Type B pancreatic cell (in vitro differentiated cells): ENCODE measurements at places on chromosomes 4 and X. TPM values are rescaled to one million over a fixed set of nuclear protein-coding genes. Genes with fewer than 3 reads are reported as not detected.

USO1 gene
- 55.4 and 63.7 TPM in 2 replicates for total RNA-seq

HPSE gene
- total RNA-seq: 17.6 and 87.8 TPM in 2 replicates

MPP1 gene
- total RNA-seq: 10.4 and 13.8 TPM in 2 replicates

TET2 gene
- total RNA-seq: 32.1 and 34.8 TPM in 2 replicates

SCRG1 gene
- total RNA-seq: 0.17 TPM in 1 of 2 replicates, not detected in the other

CSAG3 gene
- 0.40 TPM in 1 of 2 replicates, not detected in the other for total RNA-seq

SH3D19 gene
- total RNA-seq: 24.3 and 29.3 TPM in 2 replicates

BTC gene
- 1.4 and 2.0 TPM in 2 replicates for total RNA-seq

SLC9A7 gene
- 7.5 and 10.9 TPM in 2 replicates for total RNA-seq

SERPINA7 gene
- total RNA-seq: not detected in 2 replicates

DNA sequence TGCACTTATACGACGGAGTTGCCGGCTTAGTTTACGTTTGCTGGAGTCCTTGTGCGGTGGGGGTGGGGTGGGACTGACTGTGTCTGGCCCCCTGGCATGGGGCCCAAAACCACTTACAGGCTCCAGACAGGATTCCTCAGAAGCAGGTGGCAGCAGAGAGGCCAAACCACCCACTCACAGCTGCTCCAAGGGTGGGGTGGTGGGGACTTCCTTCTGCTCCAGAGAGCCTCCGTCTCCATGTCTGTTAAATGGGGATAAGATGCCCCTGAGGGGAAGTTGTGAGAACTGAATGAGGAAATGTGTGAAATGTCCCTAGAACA lies 36.7 kb downstream of the PSAPL1 start:
- DNase-seq: peak; percentile 51
- no peak overlapping the region for H3K27ac ChIP-seq
- peaks cover 35% of the 10 kb centered on the region for H3K4me1 ChIP-seq

DNA sequence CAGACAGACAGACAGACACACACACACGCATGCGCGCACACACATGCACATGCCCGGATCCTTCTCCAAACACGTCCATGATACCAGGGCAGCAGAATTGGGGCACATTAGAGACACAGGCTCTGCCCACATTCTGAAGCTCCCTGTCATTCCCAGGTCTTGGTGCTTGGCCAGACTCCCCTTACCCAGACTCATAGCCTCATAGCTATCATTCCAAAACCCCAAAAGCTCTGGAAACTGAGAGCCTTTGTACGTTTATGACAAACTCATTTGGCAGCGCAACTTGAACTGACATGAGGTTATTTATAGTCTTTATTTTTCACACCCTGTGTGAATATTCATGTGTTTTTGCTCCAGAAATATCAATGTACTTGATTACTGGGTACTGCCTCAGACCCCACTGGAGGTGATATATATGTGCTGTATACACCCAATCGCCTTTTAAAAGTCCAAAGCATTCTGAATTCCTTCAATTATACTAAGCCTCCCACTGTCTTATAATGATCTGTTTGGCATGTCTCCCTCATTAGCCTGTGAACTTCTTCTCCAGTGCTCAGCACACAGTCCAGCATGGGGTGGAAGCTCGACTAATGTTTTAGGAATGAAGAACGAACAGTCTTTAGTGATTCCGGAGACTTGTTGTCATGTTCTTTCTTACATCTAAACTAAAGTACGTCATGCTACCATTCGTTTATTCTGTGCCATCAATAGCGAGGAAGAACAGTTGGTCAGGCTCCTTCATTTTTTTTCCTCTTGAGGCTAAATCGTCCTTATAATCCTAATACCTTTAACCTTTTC lies 45.0 kb downstream of the RTL9 start:
- DNase-seq: no peak
- H3K27me3 ChIP-seq: no peaks in the 10 kb centered on the region
- H3K36me3 ChIP-seq: peaks cover 3% of the 10 kb centered on the region
- H3K4me1 ChIP-seq: peaks cover 16% of the 10 kb centered on the region

DNA sequence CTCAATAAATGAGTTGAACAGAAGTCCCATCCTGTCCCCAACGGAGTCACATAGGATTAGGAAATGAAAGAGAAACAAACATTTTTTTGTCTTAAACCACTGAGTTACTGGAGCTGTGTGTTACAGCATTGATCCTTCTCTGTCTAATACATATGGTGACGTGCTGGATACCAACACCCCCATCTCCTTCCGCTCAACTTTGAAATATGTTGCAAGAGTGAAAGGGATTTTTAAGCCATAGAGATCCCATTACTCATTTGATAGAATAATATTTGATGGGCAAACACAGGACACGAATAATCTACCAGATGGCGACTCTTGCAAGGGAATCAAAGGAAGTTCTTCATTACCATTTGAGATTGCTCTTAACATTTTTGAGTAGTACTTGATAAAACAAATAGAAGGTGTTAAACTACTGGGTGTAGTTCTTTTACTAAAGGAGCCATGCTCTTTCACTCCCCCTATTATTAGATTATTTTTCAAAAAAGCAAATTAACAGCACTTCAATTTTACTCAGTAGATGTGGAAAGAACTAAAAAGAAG lies 140.5 kb downstream of the PACRGL start:
- H3K36me3 ChIP-seq: no peaks in the 10 kb centered on the region
- no peak overlapping the region for H3K4me3 ChIP-seq
- no peak overlapping the region for H3K27ac ChIP-seq
- peaks cover 13% of the 10 kb centered on the region for H3K4me1 ChIP-seq

- no peaks in the 10 kb centered on the region for H3K27me3 ChIP-seq
- H3K36me3 ChIP-seq: peaks cover 36% of the 10 kb centered on the region
- H3K4me1 ChIP-seq: no peaks in the 10 kb centered on the region
- H3K4me3 ChIP-seq: no peak overlapping the region
- no peak overlapping the region for H3K27ac ChIP-seq
These were observed 14.6 kb downstream of the PHF8 start for GRCh38 chrX:54029529-54030143.

DNA sequence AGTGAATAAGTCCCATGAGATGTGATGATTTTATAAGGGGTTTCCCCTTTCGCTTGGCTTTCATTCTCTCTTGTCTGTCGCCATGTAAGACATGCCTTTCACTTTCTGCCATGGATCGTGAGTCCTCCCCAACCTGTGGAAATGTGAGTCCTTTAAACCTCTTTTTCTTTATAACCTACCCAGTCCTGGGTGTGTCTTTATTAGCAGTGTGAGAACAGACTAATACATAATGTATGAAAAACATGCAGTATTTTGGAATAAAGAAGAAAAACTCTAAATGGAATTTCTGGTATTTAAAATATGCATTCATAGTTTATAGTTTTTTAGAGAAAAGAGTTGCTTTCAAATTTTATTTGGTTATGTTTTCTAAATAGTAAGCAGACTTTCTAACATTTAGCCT lies 360.7 kb downstream of the PCDH7 start:
- H3K27me3 ChIP-seq: no peaks in the 10 kb centered on the region
- H3K4me3 ChIP-seq: no peak overlapping the region
- DNase-seq: no peak
- no peak overlapping the region for H3K27ac ChIP-seq

DNA sequence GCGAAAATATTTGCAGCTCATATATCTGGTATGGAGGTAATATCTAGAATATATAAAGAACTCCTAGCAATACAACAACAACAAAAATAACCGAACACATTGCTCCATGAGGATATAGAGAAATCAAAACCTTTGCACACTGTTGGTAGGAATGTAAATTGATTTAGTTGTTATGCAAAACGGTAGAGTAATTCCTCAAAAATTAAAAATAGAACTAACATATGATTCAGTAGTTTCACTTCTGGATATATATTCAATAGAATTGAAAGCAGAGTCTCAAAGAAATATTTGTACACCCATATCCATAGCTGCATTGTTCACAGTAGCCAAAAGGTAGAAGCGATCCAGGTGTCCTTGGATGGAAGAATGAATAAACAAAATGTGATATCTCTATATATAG lies 203.0 kb upstream of the CNKSR2 start:
- no peak overlapping the region for H3K27ac ChIP-seq
- H3K4me1 ChIP-seq: no peaks in the 10 kb centered on the region
- no peaks in the 10 kb centered on the region for H3K36me3 ChIP-seq
- no peak for DNase-seq
- no peak overlapping the region for H3K4me3 ChIP-seq
- no peaks in the 10 kb centered on the region for H3K27me3 ChIP-seq

DNA sequence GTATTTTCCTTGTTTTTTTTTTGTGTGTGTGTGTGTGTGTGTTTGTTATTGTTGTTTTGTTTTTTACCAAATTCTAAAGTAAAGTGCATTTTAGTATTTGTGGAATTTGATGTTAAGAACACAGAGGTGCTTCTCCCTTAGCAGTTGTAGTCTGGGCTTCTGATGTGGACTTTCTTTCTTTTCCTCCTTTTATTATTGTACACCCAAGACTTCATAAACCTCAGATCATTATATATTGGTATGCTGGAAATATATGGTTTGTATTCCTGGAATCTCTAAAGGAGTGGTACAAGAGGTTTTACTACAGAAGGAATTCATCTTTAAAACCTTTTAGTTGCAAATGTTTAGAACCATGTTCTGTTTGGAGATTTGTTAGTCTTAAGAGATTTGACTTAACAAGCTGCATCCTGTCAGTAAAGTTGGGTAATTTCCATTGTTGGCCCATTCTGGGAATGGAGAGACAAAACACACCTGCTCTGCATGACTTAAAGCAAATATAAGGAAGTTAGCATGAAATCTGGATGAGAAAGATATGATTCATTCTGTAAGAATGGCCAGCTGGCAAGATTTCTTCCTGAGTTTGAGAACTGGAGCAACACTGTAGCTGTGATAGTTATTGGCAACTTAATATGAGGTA lies 64.0 kb downstream of the SMAD1 start:
- H3K4me3 ChIP-seq: no peak overlapping the region
- peak overlapping the region; percentile 82 for H3K27ac ChIP-seq
- H3K4me1 ChIP-seq: peaks cover 10% of the 10 kb centered on the region
- no peaks in the 10 kb centered on the region for H3K27me3 ChIP-seq
- H3K36me3 ChIP-seq: peaks cover 32% of the 10 kb centered on the region

- no peaks in the 10 kb centered on the region for H3K27me3 ChIP-seq
- H3K36me3 ChIP-seq: peaks cover 14% of the 10 kb centered on the region
- H3K4me3 ChIP-seq: peak overlapping the region; percentile 91
- DNase-seq: no peak
- peak overlapping the region; percentile 97 for H3K27ac ChIP-seq
These were observed 405 bp downstream of the CENPE start for GRCh38 chr4:103197765-103198110.

GRCh38 chr4:32684160-32684559 lies 1964.0 kb downstream of the PCDH7 start:
- H3K4me1 ChIP-seq: no peaks in the 10 kb centered on the region
- no peaks in the 10 kb centered on the region for H3K36me3 ChIP-seq
- H3K27me3 ChIP-seq: no peaks in the 10 kb centered on the region
- DNase-seq: no peak

DNA sequence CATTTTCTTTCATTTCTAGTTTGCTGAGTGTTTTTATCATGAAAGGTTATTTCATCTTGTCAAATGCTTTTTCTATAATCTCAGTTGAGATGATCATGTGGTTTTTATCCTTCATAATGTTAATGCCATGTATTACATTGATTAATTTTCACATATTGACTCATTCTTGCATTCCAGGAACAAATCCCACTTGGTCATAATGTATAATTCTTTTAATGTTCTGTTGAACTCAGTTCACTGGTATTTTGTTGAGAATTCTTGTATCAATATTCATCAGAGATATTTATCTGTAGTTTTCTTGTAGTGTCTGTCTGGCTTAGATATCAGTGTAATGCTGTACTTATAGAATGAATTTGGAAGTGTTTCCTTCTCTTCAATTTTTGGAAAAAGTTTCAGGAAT lies 16.7 kb upstream of the LHFPL1 start:
- no peaks in the 10 kb centered on the region for H3K36me3 ChIP-seq
- no peak for DNase-seq
- no peaks in the 10 kb centered on the region for H3K27me3 ChIP-seq
- H3K27ac ChIP-seq: no peak overlapping the region
- no peaks in the 10 kb centered on the region for H3K4me1 ChIP-seq
- H3K4me3 ChIP-seq: no peak overlapping the region

GRCh38 chrX:48938721-48939425 lies 18.5 kb downstream of the OTUD5 start:
- no peaks in the 10 kb centered on the region for H3K4me1 ChIP-seq
- H3K36me3 ChIP-seq: peaks cover 11% of the 10 kb centered on the region
- no peaks in the 10 kb centered on the region for H3K27me3 ChIP-seq
- DNase-seq: no peak
- no peak overlapping the region for H3K27ac ChIP-seq

DNA sequence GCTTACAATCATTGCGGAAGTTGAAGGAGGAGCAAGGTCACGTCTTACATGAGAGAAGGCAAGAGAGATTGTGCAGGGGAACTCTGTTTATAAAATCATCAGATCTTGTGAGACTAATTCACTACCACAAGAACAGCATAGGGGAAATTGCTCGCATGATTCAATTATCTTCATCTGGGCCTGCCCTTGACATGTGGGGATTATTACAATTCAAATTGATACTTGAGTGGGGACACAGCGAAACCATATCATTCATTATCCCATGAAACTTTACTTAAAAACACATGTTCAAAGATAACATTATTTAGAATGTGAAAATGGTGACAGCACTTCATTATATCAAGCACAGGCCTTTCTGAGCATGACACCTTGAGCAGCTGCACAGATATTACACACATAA lies 1087.8 kb downstream of the C4orf33 start:
- H3K27ac ChIP-seq: no peak overlapping the region
- H3K4me3 ChIP-seq: no peak overlapping the region
- no peak for DNase-seq
- H3K27me3 ChIP-seq: no peaks in the 10 kb centered on the region
- no peaks in the 10 kb centered on the region for H3K36me3 ChIP-seq

GRCh38 chr4:106255195-106255594 lies 60.8 kb downstream of the TBCK start:
- no peak for DNase-seq
- H3K27ac ChIP-seq: no peak overlapping the region
- no peaks in the 10 kb centered on the region for H3K27me3 ChIP-seq

- peaks cover 12% of the 10 kb centered on the region for H3K4me1 ChIP-seq
- no peak for DNase-seq
- no peak overlapping the region for H3K4me3 ChIP-seq
- H3K27ac ChIP-seq: no peak overlapping the region
These were observed 78.8 kb upstream of the TMEM150C start for GRCh38 chr4:82640540-82640939.

- H3K36me3 ChIP-seq: no peaks in the 10 kb centered on the region
- H3K4me1 ChIP-seq: peaks cover 5% of the 10 kb centered on the region
- no peak overlapping the region for H3K27ac ChIP-seq
- H3K27me3 ChIP-seq: no peaks in the 10 kb centered on the region
- no peak for DNase-seq
These were observed 24.4 kb upstream of the PLAC8 start for GRCh38 chr4:83138946-83139345.

DNA sequence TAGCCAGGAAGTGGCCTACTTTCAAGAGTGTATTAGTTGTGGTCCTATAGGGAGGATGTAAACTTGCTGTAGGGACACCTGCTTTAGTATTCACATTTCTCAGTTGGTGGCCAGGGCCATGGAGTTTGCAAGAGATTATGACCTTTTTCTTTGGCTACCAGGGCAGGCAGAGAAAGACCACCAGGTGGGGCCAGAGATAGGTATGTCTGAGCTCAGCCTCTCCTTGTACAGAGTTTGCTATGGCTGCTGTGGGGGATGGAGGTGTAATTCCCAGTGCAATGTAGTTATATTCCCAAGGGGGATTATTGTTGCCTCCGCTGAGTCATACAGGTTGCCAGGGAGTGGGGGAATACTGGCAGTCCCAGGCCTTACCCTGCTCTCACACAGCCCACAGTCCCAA lies 26.3 kb upstream of the DACH2 start:
- H3K27me3 ChIP-seq: no peaks in the 10 kb centered on the region
- no peak for DNase-seq
- no peaks in the 10 kb centered on the region for H3K36me3 ChIP-seq
- H3K4me1 ChIP-seq: no peaks in the 10 kb centered on the region
